ENCODE measurements at places on chromosomes 12 and 14.

- no peak for DNase-seq
Observed at GRCh38 chr12:89235189-89235993, 116.9 kb downstream of the DUSP6 start.

- peak; percentile 55 for DNase-seq
Observed at GRCh38 chr12:127570793-127571360, 696.1 kb upstream of the TMEM132C start.

- no peak for DNase-seq
Observed at GRCh38 chr12:107539196-107539939, 146.2 kb upstream of the PWP1 start.

GRCh38 chr14:50967790-50968189 lies 23.5 kb upstream of the PYGL start:
- DNase-seq, result peak; percentile 39

DNA sequence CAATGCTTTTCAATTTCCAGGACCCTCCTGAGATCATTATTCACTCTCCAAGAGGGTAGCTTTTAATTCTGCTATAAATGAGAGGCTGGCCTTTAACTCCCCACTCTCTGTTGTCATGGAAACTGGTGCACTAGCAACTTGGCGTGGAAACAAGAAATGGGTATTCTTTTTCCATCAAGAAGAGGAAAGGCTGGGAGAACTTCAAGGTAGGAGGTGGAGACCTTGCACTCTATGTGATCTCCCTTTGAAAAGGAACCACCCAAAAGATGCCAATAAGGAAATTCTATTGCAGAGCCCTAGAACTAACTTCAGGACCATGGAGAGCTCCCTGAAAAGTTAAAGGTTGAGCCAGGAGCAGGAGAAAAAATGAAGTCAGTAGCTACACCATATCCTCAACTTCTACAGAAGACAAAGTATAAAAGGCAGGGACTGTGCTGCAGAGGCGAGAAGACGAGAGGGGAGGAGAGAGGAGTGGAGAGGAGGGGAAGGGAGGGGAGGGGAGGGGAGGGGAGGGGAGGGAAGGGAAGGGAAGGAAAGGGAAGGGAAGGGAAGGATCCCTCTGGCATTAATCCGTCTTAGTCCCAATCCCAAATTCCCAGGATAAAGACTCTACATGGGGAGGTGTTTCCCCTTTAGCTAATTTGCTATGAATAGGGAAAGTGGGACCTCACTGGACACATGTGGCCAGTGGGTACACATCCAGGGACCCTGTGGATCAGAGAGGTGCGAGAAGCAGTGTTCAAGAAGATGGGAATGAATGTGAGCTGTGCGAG lies 46.7 kb upstream of the FICD start:
- peak; percentile 70 for DNase-seq

GRCh38 chr14:63642229-63642611 lies 549 bp upstream of the WDR89 start:
- DNase-seq, result peak; percentile 98

DNA sequence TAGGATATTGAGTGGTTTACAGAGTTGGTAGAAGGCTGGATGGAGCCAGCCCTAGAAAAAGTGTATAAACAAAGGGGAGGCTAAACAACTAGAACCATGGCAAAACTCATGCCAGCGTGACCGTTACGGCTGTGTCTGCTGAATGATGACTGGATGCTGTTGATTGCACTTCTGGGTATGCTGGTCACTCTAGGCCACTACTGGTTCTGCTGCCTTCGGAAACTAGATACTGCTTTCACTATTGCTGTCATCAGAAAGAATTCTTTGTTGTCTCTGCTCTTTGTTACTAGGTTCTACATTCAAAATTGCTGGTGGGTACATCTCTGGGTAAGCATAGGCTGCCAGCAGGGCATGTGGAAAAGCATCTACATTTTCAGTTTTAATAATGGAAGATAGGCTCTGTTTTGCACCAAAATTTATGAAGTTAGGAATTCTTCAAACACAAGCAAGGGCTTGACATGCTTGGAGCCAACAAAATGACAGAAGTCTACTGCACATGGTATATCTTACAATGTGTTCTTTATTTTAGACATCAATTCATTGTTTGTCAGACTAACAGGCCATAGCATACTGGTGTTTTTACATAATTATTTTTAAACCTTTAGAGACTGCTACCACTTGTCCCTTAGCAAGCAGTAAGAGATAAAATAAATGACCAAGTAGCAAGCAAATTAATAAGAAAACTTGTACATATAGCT lies 15.4 kb downstream of the MON2 start:
- no peak for DNase-seq

Data from myocyte (in vitro differentiated cells).